ENCODE measurements at places on chromosomes 1 and 21.
A peak's percentile ranks its signal among the peaks of the same experiment; 100 is the strongest.

GRCh38 chr1:169833179-169833901 is 38.6 kb upstream of the METTL18 start:
- no peak for DNase-seq

- no peak for DNase-seq
These were observed 18.4 kb upstream of the DNASE2B start for GRCh38 chr1:84379917-84380180.

DNA sequence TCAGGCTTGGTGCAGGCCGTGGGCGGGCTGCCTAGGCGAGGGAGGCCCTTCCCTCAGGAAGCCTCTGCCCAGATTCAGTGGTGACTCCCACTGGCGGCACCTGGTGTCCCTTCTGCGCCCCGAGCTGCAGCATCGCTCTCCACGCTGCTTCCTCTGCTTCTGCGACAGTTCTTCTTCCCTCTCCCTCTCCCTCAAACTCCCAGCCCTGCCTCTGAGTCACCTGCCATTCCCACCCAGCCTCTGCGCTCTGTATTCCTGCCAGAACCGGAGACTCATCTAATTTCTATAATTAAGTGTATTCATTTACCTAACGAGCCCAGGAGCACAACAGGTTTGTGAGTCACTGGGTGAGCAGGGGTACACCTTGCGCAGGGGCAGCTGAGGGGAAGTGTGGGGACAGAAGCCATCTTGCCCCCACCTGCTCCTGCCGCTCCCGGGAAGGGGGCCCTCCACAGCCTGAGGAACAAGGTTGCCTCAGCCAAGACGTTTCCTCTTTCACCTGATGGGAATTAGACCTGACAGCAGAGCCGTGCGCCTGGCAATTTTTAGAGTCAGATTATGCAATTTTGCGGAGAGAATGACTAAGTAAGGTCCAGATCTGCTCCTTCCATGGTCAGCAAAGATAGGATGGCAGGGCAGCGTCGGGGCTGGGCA is 19.4 kb downstream of the KCNC4 start:
- no peak for DNase-seq

DNA sequence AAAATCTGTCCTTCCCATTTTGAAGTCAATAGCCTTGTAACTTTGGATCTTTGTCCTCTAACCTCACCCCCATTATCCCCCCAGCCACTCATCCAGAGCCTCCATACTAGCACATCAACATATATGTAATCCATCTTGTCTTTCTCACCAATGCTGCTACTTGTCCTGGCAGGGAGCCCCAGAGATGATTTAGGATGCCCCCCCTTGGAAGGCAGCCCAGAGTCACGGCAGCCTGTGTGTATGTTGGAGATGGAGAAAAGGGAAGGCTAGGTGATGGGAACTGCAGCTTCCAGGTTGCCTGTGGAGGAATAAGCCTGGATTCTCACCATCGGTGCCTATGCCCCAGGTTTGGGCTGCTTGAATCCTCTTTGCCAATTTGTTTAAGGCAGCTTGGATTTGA is 51.7 kb upstream of the SCMH1 start:
- no peak for DNase-seq

- DNase-seq, result peak; percentile 83
These were observed 1.2 kb downstream of the ADAMTSL4 start for GRCh38 chr1:150550222-150551050.

DNA sequence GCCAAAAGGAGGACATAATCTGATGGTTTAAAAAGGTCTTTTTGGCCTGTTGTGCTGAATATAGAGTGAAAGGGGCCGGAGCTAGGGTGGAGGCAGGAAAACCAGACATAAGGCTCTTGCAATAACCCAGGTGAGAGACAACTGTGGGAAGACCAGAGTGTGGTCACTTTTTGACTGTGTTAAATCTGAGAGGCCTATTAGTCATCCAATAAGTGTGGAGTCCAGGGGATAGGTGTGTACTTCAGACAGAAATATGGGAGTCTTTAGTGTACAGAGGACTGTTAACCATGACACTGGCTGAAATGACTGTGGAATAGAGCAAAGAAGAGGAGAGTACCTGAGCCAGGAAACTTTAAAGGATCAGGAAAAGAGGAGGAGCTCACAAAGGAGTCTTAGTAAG is 89.3 kb downstream of the VAV3 start:
- DNase-seq, result no peak

DNA sequence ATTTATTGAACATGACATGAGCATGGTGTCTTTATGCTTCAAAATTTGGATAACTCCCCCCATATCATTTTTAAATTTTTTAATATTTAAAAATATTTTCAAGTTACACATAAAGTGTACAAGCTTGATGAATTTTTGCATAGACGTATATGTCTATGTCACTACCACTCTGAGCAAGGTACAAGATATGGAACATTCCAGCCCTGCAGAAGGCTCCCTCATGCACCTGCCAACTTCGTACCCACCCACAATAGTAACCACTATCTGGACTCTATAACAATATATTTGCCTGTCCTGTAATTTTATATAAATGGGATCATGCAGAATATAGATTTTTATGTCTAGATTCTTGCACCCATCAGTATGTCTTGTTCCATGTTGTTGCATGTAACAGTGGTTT is 74.5 kb downstream of the CNST start:
- no peak for DNase-seq

- peak; percentile 79 for DNase-seq
These were observed at the start of gene CDKN2C for GRCh38 chr1:50969611-50970508. TSS of gene CDKN2C (plus strand) at chr1:50970245. CDS start at chr1:50970369, 124 bp downstream.

GRCh38 chr1:175470078-175470477 is 273.3 kb downstream of the TNR start:
- no peak for DNase-seq

GRCh38 chr1:32770221-32770731 is 46.9 kb downstream of the YARS1 start:
- DNase-seq, result no peak

- DNase-seq, result no peak
These were observed 27.4 kb downstream of the MRPS6 start for GRCh38 chr21:34100790-34101189.

GRCh38 chr1:98232678-98233077 is 311.8 kb upstream of the DPYD start:
- no peak for DNase-seq

- no peak for DNase-seq
These were observed 49.5 kb downstream of the FASLG start for GRCh38 chr1:172708452-172708851.

GRCh38 chr1:221851336-221851735 is 109.4 kb upstream of the DUSP10 start:
- DNase-seq, result no peak

DNA sequence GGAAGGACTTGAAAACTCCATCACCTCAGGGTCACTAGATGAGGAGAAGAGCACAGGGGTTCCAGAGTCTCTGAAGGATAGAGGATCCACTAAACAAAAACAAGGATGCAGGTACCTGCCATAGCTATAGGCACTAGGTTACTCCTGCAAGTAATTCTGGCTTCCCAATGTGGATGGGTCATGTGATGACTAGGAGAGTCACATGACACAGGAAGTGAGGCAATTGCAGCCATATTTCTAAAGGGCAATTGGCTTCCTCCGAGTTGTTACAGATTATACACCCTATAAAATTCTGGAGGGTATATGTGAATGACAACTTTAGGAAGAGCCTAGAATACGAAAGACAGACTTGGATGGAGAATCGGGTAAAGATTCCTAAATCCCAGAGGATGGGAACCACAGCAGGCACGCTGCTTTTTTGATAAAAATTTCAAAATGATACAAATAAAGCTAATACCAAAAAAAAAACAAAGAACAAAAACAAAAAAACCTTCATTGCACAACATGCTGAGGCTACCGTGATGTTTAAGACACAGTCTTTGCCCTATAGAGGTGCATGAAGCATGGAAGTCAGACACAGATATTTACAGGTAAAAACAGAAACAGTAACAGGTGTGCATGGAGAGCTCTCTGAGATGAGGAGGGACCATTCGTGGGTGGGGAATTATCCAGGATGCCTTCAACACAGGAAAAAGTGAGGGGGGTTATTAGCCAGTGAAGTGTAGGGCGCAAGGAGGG is 10.5 kb downstream of the MTX1 start:
- DNase-seq, result no peak

- peak; percentile 31 for DNase-seq
These were observed 16.9 kb downstream of the RPTN start for GRCh38 chr1:152141971-152142584.

DNA sequence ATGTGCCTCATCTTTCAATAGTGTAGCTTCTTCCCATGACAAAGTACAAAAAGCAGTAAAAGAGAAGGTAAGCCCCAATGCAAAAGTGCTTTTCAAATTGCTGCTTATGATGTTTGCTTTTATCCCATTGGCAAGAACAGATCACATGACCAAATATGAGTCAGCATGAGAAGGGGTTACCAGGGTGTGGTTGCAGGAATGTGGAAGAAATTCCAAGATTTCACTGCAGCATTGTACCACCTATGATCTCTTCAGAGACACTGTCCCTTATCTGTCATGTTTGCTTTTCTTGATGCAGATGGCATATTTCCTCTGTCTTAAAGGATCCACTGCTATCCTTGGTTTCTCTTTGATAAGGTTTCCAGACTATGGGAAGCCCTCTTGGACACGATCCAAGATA is 1006.9 kb upstream of the PRMT6 start:
- DNase-seq, result no peak

GRCh38 chr1:225304996-225305395 is 122.8 kb downstream of the LBR start:
- no peak for DNase-seq

All from right hindlimb (tissue), 1 donor.